ENCODE measurements at places on chromosomes 11 and 22.

- DNase-seq = no peak
Measured at GRCh38 chr22:31241200-31241599, 29.1 kb downstream of the LIMK2 start.

DNA sequence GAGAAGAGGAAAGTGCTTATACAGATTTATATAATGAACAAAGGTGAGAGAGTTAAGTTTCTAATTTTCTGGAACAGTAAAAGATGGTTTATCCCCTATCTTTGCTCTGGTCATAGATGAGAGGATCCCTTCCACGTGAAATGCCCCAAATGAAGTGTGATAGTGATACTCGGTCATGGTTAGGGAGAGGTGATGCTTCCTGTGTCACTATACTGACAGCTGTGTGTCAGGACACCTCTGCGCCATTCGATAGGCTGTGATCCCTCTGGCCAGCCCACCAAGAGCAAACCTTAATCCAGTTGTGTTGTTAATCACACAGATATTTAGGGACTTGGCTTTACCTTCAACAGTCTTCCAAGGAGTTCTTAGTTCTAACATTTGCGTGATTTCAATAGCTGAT is 57.7 kb downstream of the NCAM1 start:
- DNase-seq = no peak

GRCh38 chr11:104096900-104097299 is 60.5 kb downstream of the DDI1 start:
- DNase-seq = no peak

- DNase-seq = no peak
Measured at GRCh38 chr22:46012881-46013281, 35.9 kb upstream of the WNT7B start.

- no peak for DNase-seq
Measured at GRCh38 chr11:87193756-87194470, 156.2 kb downstream of the TMEM135 start.

DNA sequence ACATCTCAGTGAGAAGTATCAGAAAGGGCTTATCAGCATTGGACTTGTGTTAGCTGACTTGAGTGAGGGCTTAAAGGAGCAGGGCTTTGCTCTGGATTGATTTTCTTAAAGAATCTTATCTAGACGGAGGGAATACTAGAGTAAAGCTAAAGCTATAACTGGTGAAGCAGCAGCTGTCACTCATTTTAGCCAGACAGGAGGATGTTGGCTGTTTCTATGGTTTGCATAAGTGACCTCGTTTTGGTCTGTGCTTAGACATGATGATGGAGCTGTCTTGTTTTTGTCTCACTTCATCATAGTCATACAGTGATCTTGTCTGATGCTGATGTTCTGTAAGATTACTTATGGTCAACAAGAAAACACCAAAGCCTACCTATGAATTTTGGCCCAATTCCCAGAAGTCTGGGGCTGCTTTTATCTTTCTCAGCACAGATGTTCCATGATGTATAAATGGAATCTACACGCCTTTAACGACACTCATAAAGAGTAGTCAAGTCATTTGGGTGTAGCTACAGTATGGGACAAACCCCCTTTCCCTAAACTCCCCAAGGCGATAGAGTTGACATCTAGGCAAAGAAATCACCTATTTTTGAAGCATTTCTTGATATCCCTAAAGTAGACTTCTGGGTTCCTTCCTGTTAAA is 77.5 kb upstream of the UCP3 start:
- no peak for DNase-seq

DNA sequence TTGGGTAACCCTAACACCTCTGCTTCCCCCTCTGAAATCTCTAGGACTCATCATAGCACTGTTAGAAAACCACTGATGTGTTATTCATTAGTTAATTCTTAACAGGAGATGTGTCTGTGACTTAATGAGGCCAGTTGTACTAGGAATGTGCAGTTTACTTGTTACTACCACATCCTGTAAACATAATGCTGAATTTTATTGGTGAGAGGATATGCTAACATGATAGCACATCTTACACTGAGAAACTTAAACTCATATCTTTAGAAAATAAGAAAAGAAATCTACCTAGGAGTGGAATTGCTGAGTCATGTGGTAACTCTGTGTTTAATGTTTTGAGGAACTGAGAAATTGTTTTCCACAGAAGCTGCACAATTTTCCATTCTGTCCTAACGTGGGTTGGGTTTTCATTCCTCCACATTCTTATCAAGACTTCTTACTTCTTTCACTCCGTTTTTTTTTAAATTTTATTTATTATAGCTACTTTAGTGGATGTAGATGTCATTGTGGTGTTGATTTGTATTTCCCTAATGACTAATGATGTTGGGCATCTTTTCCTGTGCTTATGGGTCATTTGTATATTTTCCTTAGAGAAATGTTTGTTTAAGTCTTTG is 33.7 kb downstream of the RNF121 start:
- no peak for DNase-seq

DNA sequence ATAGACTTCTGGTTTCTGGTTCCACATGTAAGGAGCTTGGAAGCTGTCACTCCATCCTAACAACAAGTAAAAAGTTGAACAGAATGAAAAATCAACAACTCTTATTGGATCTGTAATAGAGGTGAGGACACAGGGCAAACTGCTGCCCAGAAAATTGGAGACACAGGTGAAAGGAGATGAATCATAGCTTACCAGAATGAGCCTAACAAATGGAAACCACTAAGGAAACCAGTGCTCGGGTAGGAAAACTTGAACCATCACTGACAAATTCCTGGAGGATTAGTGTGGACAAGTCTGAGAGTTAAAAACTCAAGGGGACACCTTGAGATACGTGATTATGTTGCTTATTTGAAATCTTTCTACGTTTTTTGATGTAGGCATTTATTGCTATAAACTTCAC is 52.1 kb downstream of the GDPD4 start:
- DNase-seq = no peak

- no peak for DNase-seq
Measured at GRCh38 chr11:75795276-75796090, 19.5 kb upstream of the UVRAG start.

DNA sequence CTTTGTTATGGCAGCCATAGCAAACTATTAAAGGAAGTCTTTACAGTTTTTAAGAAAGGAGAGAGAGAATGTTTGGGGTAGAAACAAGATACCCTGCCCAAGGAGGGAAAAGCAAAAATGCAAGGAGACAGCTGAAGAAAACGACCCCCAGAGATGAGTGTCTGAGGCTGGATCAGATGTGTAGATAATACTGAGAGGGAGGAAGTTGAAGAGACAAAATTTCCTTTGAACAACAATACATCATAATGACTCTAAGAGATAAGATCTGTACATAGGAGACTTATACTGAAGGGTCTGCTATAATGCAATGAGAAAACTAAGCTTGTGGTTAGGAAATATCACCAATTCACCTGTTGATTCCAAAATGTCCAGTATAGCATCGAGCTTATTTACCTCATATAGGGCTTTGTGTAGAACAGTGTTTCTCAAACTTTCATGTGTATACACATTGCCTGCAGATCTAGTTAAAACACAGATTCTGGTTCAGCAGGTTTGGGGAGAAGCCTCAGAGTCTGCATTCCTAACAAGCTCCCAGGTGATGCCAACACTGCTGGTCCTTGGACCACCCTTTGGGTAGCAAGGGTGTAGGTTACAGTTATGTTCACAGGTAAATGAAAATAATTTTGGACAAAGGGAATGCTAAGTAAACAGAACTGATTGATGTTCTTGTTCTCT is 5.8 kb upstream of the CEP295 start:
- DNase-seq = no peak

DNA sequence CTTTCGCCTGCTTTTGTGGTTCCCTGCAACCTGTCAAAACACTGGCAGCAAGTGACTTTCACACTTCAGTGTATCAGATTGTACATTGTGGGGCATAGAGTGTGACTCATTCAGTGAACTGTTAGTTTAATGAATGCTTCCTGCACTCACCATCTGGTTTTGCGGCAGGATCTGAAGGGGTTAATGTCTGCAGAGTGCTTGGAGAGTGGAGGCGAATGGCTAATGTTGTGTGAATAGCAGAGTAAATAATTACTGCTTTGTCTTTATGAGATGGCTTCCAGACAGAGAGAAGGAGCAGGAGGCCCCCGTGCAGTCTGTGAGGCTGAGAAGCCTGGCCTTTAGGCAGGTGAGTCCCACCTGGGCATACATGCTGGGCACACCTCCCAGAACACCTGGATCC is 454.3 kb upstream of the KIRREL3 start:
- DNase-seq = no peak

GRCh38 chr22:32606181-32606580 is 131.6 kb downstream of the FBXO7 start:
- no peak for DNase-seq

- no peak for DNase-seq
Measured at GRCh38 chr11:443542-444199, 1.9 kb upstream of the ANO9 start.

DNA sequence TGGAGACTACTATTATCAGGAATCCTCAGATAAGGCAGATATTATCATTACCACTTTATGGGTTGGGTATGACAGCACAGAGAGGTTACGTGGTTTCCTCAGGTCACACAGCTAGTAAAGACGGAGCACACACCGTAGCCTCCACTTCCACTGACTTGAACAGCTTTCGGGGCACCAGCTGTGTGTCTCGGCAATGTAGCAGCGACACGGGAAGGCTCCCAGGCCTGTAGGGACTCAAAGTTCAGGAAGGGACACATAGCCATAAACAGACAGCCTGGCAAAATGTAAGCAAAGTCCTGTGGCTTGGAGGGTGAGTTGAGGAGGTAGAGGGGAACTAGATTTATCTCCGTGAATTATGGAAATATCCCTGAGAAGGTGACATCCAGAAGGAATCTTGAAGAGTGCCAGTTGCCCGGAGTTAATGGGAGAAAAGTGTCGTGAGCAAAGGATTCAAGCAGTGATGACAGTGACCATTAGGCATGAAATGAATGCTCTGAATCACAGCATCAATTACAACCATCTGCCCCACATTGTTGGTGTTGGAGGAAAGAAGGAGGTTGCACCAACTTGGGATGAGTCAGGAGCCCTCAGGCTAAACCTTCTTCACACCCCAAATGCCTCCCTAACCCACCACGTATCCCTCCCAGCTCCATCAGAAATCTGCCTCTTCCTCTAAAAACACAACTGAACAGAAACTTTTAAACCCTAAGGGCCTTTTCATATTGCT is 106.7 kb upstream of the ASPHD2 start:
- no peak for DNase-seq

GRCh38 chr11:77213589-77214428 is 85.8 kb downstream of the MYO7A start:
- DNase-seq = no peak

DNA sequence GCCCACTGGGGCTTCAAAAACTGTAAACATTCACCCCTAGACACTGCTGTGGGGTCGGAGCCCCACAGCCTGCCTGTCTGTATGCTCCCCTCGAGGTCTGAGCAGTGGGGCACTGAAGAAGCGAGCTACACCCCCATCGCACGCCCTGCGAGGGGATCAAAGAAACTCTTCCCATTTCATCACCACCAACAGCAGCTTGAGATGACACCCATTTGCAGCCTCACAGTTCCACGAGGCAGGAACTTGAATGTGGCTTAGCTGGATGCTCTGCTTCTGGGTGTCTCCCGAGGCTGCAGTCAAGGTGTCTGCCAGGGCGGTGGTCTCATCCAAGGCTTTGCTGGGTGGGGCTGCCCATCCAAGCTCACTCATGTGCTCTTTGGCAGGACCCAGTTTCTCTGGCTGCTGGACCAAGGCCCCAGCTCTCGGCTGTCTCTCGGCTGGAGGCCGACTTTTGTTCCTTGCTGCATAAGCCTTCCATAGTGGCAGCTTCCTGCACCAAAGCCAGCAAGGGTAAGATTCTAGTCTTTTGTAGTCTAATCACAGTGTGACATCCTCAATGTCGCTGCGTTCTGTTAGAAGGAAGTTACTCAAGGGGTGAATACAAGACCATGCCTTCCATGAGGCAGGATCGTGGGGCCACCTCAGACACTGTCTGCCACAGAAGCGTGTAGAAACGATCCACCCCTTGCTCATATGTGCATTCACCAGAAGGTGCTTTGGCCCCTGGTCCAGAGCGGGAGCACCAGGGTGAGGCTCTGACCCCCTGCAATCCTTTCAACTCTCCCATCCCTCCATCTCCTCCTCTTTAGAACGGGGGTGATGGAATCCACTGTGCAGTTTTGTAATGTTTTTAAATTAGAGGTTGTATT is 46.2 kb upstream of the SEPTIN5 start:
- DNase-seq = no peak

DNA sequence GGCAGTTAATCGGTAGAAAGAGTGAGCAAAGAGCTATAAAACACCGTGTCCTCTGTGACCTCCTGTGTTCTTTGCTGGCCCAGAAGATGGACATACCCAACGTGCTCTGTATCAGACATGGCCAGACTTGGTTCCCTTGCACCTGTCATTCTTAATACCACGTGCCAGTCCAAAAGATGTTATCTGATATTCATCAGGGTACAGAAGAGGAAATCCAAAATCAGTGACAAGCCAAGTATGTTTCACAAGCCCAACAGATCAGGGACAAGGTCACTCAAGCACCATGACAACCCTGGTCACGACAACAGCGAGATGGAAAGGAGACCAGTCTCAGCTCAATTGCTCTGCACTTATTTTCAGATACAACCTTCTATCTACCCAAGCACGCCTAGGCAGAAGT is 3.4 kb downstream of the LRP4 start:
- DNase-seq = no peak

DNA sequence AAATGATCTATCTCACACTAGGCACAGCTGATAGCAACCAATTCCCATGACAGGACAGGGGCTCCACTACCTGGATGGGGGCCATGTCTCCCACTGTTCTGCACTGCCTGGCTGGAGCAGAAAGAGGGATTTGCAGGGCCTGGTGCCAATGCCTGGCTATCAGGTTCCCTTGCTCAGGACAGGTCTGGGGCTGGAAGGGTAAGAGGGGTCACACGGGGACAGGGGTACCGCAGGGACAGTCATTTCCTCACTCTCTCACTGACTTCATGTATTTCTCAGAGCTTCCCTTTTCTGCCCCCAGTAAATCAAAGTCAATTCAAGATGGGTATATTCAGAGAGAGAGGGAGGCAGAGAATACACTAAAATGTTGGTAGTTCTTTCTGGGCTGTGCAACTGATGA is 119.1 kb upstream of the CSNK2A3 start:
- no peak for DNase-seq

DNA sequence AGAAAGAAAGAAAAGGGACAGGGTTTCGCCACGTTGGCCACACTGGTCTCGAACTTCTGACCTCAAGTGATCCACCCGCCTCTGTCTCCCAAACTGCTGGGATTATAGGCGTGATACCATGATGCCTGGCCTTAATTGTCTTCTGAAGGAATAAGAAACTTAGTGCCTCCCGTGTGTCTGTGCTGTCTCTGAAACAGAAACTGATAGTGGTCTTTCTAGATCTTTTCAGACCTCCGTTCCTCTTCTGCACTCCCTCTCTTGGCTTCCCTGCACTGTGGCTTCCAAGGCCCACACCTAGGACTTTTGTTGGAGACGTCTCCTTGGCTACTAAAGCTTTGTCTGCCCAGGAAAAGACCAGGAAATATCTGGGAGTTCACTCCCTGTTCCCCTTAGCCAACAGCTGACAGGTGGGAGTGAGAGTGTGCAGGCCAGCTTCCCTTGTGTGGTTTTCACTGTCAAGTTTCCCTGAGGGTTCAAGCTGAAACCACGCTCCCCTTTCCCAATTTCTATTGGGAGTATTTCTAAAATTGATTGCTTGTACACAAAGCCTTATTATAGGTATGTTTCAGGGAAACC is 10.1 kb upstream of the HTR3B start:
- DNase-seq = no peak
